PC-9 (cell line): ENCODE measurements at places on chromosomes 13 and 19.

DNA sequence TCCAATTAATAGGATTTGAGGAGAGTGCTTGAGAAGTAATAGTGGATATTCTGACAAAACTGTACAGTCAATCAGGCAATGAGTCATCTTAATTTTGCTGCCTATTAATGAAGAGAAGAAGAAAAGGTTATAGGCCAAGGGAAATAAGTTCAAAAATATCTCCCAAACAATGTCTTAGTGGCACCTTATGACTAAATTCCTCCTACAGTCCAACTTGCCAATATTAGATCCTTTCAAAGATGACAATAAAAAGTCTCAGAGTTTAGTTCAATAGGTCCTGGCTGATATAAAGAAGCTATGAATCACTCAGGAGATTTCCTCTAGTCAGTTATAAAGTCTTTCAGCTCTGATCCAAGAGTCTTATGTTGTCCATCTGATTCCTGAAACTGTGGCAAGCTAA is 27.9 kb downstream of the UGGT2 start:
- no peak for DNase-seq

DNA sequence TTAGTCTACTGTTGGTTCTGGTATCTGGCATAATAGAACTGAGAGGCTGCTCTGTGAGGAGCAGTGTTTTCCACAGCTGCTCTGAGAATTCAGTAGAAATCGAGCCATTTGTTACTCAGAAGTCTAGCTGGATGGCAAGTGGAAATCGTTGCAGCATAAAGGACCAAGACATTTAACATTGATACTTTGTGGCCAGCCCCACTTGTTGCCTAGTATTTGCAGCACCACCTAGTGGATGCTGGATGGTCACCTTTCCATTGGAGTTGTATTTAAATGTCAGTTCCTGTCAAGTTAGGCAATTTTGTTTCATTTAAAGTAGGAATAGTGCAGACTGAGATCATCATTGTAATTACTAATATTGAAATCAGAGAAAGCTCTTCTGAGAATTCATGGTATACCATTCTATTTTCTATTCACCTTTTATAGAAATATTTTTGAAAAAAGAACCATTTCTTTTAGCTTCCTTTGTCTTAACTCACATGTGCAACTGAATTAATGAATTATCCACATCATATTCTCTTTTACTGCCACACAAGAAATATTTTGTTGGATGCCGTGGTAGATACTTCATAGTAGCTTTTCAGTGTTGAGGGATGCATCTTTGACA is 64.6 kb downstream of the PDS5B start:
- DNase-seq = peak; percentile 14

GRCh38 chr13:93416736-93417355 is 190.2 kb downstream of the GPC6 start:
- DNase-seq = no peak

DNA sequence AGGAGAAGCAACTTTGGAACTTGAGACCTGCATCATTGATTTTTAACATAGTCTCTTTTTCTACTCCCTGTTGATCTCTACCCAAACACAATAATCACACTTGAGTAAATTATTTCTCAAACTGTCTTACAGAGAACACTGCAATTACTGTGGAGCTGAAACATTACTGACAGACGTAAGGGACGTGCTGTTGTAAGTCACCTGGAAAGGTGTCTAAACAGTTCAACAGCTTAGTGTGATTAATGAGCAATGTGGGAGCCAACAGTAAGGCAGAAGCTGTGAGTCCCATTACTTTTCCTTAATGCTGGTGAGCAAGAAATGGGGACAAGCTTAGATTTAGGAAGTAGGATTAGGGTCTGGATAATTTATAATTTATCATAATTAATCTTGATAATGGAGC is 265.7 kb downstream of the DLEU7 start:
- no peak for DNase-seq

- DNase-seq = no peak
These were observed 491 bp downstream of the CCER2 start for GRCh38 chr19:38911388-38912001.

GRCh38 chr19:18832306-18833140 is 764 bp downstream of the UPF1 start:
- DNase-seq = peak; percentile 29

GRCh38 chr19:13033819-13034611 is 38.7 kb downstream of the NFIX start:
- DNase-seq = no peak

DNA sequence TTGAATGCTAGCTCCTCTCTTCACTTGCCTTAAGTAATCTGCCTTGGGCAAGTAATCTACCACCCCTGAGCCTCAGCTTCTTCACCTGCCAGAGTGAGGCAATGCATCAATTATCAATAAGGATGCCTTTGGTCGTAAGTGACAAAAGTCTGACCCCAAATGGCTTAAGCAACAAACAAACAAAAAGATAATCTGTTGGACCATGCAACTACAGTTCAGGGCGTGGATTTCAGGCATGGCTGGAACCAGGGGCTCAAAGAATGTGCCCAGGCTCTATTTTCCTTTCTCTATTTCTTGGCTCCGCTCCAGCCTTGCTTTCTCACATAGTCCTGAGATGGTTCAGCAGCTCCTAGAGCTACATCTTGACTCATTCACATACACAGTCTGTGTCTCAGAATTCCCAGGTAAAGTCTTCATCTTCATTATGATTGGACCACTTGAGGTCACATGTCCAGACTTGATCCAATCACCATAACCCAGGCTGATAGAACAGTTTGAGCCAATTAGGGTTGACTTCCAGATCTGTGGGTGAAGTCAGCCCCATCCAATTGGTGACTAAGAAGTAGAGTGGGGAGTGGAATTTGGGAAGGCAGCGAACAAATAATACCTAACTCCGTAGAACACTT is 29.6 kb downstream of the ACSBG2 start:
- no peak for DNase-seq

DNA sequence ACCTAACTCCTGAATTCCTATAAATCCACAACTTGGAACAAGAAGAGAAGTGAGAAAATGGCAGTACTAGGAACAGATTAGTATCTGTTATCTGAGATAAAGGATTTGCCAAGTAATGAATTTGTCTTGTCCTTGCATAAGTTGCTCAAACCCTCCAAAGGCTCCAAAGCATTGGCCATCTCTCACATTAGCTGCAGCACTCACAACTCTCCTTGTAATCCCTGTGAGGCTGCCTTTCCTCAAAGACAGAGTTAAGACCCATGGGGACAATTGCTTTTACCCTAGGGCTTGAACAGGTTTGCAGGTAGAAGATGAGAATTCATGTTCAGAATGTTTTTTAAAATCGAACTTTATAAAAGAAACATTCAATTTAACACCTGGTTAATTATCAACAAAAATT is 1702.2 kb downstream of the EFNB2 start:
- DNase-seq = no peak

DNA sequence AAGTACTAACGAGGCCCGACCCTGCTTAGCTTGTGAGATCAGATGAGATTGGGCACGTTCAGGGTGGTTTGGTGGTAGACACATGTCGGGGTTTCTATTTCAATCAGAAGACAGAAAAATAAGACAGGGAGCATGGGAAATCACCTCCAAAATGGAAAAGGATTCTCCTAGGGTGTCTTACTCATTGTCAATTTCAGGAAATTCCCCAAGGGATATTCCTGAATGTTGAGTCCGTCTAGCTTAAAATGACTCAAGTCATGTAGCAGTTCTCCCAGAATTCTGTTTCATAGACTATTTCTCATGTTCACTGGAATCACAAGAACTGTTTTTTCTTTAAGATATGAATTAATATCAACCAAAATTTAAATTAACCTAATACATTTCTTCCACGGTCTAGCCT is 380.1 kb downstream of the EFNB2 start:
- no peak for DNase-seq

GRCh38 chr13:98055623-98056022 is 87.3 kb upstream of the FARP1 start:
- no peak for DNase-seq

GRCh38 chr13:44768775-44769581 is 192.8 kb upstream of the TSC22D1 start:
- no peak for DNase-seq

DNA sequence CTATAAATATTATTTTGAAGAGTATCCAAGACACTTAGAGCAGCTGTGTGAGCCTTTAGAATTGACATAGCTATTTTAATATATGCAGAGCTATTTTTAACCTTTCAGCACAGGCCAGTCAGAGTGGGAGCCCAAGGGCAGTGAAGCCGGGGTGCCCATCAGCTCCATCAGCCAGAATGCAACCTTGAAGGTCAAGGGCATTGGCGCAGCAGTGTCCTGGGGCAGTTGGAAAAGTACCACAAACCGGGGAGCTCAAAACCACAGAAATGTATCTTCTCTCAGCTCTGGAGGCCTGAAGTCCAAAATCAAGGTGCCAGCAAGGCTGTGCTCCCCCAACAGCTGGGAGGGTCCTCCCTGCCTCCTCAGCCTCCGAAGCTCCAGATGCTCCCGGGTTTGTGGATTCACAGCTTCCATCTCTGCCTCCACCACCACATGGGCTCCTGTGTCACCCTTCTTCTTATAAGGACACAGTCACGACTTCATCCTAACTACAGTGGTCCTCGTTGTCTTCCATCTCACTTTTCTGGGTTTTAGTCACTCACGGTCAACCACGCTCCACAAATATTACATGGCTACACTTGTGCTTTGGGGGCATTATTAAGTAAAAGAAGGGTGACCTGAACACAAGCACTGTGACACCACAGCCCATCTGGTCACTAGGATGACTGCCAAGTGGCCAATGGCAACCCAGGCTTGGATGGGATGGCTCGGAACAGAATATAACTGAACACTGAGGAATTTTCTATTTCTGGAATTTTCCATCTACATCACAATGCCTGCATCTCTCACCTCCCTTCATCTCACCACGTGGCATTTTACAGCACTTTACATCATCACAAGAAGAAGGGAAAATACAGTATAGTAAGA is 15.9 kb upstream of the GAS6 start:
- DNase-seq = no peak

DNA sequence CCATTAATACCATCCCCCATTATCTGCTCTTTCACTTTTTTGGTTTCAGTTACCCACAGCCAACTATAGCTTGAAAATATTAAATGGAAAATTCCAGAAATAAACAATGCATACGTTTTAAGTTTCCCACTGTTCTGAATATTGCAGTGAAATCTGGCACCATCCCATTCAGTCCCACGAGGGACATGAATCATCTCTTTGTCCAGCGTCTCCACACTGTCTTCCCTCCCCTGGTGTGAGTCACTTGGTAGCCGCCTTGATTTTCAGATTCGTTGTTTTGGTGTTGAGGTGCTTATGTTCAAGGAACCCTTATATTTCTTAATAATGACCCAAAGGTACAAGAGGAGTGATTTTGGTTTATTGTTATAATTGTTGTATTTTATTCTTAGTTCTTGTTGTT is 246.1 kb downstream of the DCT start:
- DNase-seq = peak; percentile 39

DNA sequence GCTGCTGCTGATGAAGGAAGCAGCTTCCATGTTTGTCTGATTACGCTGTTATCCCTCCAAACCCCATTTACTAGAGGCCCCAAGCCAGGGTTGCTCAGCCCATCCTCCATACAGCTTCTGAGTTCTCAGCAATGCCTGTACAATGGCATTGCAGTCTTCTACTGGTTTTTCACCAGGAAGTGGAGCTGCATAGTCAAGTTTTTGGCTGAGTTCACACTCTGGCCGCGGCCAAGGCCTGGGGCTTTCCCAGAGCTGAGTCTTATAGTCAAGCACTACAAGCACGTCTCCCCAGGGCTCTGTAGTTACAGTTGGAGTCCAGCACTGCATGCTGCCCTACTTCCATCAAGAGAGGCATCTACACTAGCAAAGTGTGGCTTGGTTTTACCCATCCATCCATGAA is 182.5 kb downstream of the POU4F1 start:
- no peak for DNase-seq

DNA sequence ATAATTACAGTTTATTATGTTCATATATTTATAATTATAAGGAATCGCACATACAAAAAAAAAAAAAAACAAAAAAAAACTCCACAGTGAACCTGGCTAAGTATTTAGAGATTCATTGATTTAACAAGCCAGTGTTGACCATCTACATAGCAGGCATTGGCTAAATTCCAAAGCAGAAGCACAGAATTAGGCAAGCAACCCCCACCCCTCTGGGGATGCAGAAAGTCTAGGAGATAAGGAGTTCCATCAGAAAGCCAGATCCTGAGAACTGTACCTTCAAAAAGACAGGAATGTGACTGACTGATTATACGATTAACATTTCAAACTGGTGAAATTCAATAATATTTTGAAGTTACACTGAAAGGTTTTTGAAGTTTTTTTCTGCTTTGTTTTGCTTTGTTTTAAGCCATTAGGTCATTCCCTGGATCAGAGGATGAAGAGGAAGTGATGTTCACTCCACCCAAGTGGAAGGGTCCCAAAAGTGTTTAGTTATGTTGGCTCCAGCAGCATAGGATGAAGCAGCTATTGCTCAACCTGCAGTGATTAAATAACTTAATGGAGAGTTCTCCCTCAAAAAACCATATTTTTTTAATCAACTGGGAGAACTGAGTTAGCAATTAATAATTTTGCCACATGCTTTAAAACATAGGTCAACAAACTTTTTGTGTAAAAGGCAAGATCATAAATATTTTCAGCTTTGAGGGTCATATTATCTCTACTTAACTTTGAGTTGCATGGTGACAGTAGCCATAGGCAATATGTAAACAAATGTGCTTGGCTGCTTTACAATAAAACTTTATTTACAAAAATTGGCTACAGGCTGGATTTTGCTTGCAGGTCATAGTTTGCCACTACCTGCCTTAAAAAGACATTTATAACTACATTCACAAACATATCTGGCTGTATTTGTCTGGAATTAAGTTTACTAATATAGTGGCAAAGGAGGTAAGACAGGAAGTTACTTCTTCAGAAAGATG is 49.6 kb downstream of the DOCK9 start:
- no peak for DNase-seq

DNA sequence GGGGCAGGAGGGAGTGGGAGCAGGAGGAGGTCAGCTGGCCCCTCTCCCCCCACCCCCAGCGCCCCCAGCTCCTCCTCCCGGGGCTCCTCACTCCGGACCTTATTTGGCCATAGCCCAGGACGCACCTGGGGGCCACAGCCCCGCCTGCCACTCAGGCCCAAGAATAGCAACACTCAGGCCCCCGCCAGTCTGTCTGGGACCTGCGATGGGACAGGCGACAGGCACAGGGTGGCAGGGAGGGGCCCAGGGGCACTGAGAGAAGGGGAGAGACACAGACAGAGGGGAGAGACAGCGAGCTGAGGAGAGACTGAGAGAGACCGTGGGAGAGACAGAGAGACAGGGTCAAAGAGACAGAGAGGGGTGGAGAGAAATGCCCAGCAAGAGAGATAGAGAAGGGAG is 10.2 kb downstream of the JOSD2 start:
- DNase-seq = no peak

GRCh38 chr13:31101472-31102170 is 60.1 kb downstream of the HSPH1 start:
- no peak for DNase-seq

DNA sequence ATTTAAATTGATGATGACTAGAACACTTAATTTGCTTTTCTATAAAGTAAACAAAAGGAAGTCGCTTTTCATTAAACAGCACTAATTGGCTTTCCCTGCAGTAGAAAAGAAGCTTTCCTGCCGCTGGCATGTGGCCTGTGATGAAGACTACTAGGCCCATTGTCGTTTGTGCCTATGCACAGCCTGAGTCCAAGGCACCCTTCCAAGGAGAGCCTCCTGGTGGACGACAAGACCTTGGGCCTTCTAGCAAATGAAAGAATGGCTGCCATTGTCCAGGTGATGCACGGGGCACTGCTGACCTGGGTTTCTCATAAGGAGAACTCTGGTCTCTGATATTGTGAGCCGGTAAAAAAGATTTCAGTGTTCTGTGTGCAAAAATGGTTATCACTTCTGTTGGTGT is 233.0 kb downstream of the COL4A1 start:
- DNase-seq = no peak
